DMS153 (cell line): ENCODE measurements at places on chromosomes 7 and 10.

GRCh38 chr10:97612386-97612785 lies 20.9 kb downstream of the MORN4 start:
- peak; percentile 17 for DNase-seq

DNA sequence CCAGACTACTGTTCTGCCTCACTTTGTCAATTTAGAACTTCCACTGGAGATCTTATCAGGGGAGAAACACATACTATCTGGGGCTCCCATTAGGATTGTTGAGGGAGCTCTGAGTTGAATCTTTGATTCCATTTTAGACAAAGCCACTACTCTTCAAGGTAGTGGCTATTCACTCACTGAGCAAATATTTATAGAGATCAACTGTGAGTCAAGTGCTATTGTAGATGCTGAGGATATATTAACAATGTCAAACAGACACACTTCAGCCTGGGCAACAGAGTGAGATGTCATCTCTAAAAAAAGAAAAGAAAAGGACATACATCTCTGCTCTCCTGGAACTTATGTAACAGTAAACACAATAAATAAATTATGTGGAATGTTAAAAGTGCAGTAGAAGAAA lies 315.3 kb downstream of the PTEN start:
- DNase-seq, result peak; percentile 68

- DNase-seq, result peak; percentile 93
These were observed 102.5 kb downstream of the PCLO start for GRCh38 chr7:83060218-83060617.

DNA sequence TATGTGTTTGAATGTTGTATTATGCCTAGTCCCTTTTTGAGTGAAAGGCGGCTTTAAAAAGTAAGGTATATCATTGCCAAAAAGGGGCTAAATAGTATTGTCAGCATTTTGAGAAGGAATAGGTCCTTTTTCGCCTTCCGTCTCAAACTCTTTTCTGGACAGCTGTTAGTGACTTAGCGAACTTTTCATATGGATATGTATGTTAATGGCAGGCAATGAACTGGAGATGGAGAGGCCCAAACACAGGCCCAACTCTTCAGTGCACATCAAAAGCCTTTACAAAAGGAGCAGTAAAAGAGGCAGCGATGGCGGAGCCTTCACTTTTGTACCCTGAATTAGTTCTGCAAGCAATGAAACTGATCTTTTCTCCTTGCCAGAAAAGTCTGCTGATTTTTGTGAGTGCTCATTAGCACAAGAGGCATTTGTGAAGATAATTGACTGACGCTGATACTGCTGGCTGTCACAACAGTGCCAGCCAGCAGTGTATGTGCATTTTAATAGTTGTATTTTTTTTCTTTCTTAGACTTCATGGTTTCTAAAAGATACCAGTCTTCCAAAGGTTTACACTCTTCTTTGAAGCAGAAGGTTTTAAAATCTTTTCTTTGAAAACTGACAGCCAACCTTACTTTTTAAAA lies 243.7 kb upstream of the SP8 start:
- DNase-seq, result no peak

- DNase-seq, result no peak
These were observed 86.1 kb upstream of the NPY start for GRCh38 chr7:24197852-24198251.

- no peak for DNase-seq
These were observed 182.7 kb downstream of the ELFN1 start for GRCh38 chr7:1852517-1853430.

- DNase-seq, result no peak
These were observed 17.3 kb downstream of the CYP2W1 start for GRCh38 chr7:999941-1000935.

DNA sequence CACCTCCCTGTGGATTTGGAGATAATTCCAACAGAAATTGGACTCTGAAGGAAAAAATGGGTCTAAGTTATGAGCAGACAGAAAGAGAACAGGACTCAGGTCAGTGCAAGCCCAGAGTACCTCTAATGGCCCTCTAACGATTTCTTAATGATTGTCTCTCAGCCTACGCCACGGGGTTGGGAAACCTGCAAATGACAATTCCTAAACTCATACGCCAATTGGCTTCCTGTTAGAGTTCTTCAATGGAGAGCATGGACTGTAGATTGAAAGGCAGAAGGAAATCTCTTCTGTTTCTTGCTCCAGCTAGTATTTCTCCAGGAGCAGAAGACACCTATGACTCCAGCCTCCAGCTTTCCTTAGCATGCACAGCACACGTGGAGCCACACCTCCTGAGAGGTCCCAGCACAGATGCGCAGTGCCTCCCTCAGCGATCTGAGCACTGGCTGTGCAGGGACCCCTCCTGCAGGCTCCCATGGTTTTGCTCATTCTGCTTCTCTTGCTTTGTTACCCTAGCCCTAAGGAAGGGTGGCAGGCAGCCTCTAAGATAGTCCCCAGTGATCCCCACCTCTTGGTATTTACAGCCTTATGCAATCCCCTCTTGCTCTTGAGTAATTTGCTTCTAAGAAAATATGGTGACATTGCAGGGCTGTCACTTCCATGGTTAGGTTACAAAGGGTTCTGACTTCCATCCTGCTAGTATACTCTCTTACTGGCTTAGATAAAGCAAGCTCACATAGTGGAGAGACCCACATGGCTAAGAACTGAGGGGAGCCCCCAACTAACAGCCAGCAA lies 30.1 kb downstream of the DENND11 start:
- no peak for DNase-seq

GRCh38 chr7:28076423-28077200 lies 104.0 kb downstream of the JAZF1 start:
- DNase-seq, result no peak

DNA sequence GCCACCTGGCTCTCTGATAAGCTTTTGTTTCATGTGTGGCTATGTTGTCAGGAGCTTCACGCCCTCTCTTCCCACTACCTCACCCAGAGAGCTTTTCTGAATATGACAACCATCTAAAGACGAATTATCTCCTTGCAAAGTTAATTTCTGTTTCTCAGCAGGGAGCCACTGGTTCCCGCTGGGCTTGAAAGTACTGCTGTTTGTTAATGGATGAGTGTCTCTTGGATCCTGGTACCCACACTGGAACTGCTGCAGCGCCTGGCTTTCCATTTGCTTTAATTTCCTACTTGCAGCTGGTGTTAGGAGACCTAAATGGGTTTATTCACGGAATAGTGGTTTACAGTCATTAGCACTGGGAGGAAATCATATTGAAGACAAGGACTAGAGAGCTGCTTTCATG lies 267.9 kb upstream of the LRGUK start:
- DNase-seq, result no peak

DNA sequence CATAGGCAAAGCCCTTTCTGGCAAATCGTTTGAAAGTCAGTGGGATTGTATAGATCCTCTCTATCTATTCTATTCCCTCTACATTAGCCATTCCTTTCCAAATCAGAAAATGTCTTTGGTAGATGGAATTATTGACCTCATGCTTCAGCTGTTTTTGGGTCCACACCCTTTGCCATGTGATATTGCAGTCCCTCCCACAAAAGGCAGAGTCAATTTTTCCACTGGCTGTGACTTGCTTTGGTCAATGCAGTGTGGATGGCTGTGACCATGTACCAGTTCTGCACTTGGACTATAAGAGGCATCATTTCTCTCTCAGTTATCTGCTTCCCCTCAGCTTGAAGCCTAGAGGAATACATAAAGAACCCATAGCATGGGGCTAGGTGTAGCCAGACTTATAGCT lies 332.9 kb downstream of the PTEN start:
- DNase-seq, result peak; percentile 14

DNA sequence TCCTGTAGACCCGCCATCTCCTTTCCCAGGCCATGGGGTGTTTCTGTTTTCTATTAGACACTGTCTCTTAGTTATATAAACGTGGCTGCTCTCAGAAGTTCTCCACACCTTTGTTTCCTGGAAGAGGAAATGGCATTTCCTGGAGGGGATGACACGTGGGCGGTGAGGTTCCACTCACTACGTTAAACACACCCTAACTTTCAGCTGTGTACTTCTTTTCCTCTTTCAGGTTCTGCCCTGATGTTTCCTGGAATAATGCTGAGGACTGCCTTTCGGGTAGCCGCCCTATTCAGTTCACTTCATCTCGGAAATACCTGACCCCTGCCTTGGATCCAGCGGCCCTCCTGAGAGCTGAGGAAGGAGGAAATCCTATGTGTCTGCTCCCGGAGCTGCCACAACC lies 3.4 kb upstream of the PRKCQ start:
- no peak for DNase-seq

DNA sequence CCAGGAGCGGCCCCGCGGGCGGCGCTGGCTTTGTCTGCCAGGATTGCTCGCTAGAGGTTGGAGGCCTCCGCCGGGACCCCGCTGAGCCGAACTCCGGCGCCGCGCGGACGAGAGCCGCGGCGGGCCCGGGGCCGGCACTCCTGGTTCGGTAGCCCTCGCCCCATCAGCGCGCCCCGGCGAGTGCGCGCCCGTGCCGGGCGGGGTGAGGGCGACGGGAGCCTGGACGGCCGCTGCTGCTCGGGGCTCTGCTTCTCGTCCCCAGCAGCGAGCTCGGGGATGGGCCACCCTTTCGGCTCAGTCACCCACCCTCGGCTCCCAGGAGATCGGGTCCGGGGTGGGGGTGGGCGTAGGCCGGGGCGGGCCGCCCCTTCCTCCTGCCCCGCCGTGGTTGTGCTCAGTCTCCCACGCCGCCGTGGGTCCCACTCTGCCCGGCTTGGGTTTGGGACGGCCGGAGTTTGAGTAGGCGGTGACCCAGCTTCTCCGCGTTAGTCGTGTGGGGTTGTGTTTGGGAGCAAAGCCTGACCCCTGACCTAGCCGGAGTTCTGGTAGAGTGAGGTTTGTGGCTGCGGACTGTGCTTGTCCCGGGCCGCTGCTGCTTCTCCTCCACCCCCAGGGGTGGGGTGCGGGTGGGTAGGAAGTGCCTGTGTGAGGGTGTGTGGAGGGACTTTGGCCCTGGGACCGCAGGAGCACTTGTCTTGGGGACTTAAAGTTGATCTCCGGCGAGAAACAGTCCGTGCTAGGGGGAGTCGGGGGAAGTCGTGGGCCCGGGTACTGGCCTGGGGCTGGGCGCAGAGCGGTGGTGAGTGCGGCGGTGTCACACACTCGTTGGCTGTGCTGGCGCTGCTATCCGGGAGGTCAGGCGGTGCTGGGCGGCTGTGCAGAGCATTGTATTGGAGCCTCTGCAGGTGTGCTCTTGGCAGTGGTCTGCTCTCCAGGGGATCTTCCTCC lies 677 bp downstream of the TSPAN14 start:
- no peak for DNase-seq

DNA sequence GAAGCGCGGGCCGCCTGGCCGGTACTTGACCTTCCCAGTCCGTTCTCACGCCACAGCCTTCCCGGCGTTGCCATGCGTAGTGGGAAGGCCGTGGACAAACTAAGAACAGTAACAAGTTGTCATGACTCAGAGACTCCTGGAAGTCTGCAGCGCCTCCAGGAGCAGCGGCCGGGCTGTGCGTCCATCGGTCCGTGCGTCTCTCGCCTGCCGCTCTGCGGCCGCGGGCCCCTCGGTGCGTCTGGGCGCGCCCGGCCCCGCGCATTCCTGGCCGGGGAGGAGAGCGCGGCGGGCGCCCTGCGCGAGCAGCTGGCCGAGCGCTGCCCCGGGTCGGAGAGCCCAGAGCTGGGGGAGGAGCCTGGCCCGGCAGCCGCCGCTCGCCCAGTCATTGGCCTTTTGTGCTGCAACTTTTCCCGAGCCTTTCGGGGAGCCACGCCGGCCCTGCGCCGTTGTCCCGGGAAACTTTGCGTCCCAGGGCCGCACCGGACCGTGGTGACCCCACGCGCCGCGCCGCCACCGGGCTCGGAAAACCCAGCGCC lies 123.7 kb downstream of the TACC2 start:
- DNase-seq, result peak; percentile 37

GRCh38 chr7:70775570-70776156 lies 356.3 kb upstream of the GALNT17 start:
- DNase-seq, result no peak

DNA sequence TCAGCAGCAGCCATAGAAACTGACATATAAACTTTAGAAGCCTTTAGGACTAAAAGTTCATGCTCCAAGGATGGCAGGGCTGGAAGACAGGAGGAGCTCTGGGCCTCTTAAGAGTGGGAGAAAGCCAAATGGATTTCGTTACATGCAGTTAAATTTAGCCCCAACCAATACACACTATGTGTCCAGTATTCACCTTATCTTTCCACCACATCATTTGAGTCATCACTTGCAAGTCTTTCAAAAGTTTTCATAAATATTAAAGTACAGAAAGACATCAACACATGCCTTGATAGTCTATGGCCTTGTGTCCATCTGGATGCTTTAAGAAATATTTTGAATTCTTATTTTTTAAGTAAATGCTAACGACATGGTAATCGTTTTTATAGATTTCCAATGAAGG lies 392.4 kb upstream of the LRRN3 start:
- no peak for DNase-seq

GRCh38 chr7:28998105-28998504 lies 40.0 kb upstream of the TRIL start:
- no peak for DNase-seq

DNA sequence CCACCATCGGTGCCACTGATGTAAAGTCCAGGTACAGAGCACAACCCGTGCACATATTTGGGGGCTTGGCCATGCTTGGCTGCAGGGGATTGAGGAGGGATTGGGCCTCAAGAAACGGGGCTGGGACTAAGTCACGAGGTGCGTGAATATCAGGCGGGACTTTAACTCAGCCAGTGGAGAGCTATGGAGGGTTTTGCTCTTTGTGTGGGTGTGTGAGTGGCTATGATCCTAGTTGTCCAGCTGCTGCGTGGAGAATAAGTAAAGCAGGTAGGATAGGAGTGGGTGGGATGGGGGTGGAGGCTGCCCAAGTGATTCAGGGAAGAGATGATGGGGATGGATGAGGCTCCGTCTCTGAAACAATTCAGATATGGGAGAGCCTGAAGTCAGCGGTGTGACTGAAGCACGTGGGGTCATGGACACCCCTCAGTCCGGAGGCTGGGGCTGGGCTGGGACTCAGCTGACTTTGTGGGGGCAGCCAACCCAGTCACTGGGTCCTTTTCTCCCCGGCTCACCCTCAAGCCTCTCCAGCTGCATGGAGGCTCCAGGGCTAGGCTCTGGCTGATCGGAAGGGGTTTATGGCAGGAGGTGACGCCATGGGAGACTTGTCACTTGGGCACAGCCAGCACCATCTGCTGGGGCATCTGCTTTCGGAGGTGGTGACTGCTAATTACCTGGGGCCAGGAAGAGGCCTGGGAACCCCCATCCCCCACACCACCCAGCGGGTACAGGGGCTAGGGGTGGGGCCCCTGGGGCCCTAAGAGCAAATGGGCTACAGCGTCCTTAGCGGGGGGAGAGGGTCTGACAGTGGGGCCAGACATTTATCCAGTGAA lies 1.7 kb upstream of the LFNG start:
- peak; percentile 82 for DNase-seq

GRCh38 chr7:28130277-28130676 lies 50.3 kb downstream of the JAZF1 start:
- DNase-seq, result no peak

- no peak for DNase-seq
These were observed 107.7 kb upstream of the MPP7 start for GRCh38 chr10:28410420-28411135.

DNA sequence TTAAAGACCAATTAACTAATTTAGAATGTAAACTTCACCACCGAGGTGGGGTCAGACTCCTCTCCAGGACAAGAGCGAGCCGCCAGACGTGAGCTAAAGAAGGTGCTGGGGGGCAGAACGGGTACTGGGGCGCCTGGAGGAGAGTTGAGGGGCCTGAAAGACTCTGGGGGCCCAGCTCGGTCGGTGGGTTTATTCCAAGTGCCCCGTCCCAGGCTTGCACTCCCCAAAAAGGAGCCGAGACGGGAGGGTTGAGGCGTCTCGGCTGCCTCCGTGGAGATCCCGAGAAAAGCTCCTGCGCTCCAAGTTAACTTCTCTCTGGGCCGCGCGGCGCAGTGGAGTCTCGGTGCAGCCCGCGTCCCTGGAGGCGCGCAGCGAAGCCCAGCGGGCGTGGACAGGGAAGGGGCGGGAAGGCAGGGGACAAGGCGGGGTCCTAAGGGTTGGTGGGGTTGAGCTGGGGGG lies 553.3 kb downstream of the TFEC start:
- no peak for DNase-seq

GRCh38 chr7:117347480-117347879 lies 24.6 kb upstream of the WNT2 start:
- DNase-seq, result no peak
